ENCODE measurements at places on chromosomes 2 and 18.

- DNase-seq = no peak
These were observed 61.2 kb upstream of the GPC1 start for GRCh38 chr2:240374085-240374907.

DNA sequence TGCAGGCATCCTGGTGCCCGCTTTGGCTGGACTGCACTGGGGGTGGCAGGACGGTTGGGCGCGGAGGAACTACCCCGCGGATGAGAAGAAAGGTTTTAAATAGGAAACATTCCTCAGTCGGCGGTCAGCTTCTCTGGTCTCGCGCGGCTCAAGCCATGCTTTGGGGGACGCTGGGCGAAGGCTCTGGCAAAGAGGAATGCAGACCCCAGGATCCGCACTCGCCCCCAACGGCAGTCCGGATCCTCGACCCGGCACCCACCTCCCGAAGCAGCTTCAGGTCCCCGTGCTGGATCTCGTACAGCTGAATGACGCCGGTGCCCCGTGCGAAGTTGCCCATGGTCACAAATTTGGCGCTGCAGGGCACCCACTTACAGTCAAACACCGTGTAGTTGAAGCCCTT, 686 bp upstream of the PNO1 start:
- DNase-seq = no peak

DNA sequence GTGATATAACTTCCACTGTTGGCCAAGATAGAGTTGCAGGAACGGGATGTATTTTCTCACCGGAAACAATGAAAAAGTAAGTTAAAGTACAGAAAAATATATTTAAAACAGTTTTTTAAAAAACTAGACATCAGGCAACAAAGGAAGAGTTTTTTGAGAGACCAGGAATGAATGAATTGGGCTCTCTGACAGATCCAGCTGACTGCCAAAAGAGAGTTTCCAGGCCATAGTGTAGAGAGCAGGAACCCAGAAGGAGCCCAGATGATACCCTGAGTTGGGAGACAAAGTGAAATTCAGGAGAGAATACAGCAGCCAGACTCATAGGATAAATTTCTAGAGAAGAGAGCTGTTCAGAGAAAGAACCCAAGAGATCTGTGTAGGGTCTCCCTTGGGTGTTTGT, 362.6 kb upstream of the SMIM21 start:
- no peak for DNase-seq

DNA sequence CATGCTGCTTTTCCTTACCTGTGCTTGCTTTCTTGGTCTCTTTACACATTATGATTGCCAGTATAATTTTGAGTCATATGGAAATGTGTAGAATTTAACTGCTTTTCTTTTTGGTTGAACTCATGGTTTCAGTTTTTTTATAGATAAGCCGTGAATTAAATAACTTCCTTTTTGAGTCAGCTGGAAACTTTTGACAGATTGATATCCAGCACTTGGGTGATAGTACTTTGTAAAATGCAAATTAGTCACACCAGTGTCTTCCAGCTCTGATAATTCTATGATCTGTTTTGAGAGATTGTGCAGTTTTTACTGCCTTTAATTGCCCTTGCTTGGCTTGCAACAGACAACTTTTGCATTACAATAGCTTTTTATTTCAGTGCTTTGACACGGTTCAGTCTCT, 86.4 kb downstream of the NCOA1 start:
- DNase-seq = no peak

GRCh38 chr2:234278556-234279255, 218.2 kb downstream of the ARL4C start:
- no peak for DNase-seq

DNA sequence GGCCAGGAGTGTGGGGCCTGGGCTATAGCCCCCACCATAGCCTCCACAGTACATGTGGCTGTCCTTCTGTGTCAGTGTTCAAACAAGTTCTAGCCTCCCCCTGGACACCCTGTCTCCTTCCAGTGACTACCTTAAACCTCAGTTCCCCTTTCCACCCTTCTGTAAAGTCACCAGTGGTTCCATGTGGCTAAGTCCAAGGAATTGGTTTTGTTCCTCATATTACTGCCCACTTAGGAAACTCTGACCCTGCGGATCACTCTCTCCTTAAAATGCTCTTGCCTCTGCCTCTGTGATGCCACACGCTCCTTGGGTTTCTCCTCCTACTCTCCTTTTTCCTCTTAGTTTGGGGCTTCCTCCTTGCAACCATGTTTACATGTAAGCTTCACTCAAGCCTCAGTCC, 27.8 kb upstream of the REL start:
- DNase-seq = no peak

- DNase-seq = no peak
These were observed 68.3 kb upstream of the RND3 start for GRCh38 chr2:150555611-150556356.

DNA sequence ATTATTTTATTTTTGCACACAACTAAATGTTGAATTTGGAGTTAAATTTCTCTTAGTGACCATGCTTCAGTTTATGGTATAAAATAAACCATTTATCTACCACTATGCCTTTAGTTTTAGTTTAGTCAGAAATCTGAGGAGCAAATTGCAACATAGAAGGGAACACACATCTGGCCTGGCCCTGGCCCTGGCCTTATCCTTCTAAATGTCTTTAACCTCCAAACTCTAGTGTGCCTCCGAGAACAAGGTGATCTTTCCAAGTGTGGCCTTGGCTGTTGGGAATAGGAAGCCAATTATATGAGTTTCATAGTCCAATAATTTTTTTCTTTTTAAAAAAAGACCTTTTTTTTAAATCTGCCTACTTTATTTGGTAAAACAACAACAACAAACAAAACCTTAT, 31.8 kb upstream of the GREB1L start:
- DNase-seq = no peak

GRCh38 chr2:30802611-30803010, 4.6 kb downstream of the CAPN13 start:
- DNase-seq = no peak

DNA sequence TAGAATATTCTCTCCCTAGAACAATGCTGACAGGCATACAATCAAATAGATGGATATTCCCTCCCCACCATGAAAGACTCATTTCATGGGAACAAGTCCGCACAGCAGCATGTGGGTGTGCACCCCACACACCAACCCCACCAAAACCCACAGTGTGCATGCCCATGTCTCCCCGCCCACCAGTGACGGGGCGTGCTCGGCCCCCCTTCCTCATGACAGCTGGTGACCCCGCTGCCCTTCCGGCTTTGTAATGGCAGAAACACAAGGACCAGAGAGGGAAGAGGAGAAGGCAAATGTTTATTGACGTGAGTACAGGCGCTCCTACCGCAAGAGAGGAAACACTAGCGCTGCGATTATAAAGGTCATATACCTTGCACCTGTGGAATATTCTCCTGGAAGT, 30.8 kb upstream of the ODC1 start:
- DNase-seq = no peak

- no peak for DNase-seq
These were observed 19.5 kb upstream of the BOK start for GRCh38 chr2:241538838-241539615.

DNA sequence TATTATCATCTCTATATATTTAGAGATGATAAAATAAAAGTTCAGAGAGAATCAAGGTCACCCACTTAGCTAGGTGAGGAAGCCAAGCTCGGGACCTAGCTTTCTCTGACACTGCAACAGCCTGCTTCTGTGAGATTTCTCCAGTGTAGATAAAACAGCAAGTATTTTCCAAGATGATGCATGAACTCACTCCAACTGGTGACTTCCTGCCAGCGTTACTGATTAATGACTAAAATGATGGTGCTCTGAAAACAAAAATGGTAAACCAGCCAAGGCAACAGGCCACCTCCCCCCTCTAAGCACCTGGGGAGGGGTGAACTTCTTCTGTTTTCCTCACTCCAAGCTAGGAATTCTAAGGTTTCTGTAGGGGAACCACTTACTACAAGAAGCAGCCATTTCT, 510.2 kb upstream of the ID2 start:
- no peak for DNase-seq

DNA sequence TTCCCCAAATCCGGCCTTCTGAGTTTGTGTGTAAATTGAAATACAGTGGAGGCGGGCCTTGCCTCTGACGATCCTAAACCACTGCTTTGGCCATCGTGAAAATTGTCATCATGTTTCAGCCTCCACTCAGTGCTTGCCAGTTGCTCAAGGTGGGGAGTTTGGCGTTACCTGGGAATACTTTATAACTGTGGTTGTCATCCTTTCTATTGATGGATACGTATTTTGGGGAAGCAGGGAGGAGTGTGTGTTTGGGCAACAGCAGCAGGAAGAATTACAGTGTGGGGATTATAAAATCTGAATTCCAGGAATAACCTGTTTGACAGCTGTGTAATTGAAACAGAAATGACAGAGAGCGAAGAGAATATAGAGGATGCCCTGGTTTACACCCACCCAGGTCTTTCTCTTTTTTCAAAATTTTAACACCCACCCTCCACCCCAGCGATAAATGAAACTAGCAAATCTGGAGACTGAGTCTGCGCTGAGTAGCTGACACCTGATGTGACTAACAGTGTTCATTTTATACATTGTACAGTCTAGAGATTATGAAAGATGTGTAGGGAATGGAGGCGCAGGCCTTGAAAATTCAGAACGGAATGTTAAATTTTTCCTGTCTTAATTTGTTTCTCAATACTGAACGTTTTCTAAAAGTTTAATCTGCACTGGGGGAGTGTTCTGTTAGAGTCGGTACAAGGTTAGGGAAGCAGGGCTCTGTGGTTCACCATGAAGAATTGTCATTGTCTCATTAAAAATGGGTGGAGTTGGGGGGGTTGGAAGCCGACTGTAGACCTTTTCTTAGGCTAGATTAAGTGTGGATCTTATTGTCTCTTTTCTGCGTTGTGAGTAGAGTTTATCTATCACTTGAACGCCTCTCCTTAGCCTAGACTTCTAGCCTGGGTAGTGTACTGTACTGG, 1.6 kb downstream of the MAP4K4 start:
- no peak for DNase-seq

DNA sequence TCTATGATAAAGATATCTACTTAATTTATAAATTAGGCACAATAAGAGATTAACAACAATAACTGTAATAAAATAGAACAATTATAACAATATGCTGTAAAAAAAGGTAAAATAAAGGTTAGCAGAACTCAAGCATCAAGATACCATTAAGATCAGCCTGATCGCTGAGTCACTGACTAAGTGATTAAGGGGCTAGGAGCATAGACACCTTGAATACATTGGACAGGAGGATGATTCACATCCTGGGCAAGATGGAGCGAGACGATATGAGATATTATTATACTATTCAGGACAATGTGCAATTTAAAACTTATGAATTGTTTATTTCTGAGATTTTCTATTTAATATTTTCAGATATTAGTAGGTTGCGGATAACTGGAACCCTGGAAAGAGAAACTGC, 1277.8 kb upstream of the ZEB2 start:
- no peak for DNase-seq

GRCh38 chr2:204202253-204202652, 265.7 kb downstream of the ICOS start:
- no peak for DNase-seq

DNA sequence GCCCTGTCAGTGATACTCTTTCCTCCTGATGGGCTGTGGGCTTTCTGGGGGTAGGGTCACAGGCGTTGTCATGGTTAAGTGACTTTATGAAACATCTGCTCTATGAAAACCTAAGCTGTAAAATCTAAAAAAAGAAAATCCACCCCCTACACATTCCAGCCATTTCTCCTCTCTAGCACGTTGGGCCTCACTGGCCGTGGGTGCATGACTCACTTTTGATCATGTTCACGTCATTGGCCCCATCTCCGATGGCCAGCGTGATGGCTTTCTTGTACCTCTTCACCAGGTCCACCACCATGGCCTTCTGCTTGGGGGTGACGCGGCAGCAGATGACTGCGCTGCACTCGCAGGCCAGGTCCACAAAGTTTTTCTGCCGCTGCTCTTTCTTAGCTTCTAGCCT, 39.3 kb upstream of the NARS1 start:
- DNase-seq = no peak

DNA sequence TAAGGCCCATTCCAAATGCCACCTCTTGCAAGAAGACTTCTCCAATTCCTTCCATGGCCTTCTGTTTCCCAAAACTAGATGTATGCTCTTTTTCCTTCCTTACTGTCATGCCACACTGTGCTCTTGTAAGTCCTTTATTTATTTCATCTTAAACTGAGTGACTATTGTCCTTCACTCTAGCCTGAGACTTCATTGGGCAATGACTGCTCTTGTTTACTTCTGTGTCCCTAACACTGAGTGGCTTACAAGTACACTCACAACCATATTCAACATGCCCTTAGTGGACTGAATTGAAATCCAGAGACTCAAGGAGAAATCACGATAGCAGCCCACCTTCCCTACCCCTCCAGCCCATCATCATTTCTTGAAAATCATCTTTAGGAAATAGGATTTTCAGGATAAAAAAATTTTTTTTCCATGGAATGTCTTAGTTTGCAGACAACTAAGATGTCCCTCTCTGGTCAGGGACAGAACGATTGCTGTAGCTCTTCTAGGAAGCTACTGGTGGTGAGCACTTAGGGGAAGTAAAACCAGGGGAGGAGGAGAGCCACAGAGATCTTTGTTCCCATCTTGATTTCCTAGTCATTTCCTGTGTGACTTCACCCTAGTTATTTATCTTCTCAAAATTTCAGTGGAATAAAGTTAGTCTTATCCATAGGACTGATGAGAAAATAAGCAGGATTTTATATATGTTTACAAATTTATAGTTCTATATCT, 80.7 kb downstream of the CYRIA start:
- no peak for DNase-seq

DNA sequence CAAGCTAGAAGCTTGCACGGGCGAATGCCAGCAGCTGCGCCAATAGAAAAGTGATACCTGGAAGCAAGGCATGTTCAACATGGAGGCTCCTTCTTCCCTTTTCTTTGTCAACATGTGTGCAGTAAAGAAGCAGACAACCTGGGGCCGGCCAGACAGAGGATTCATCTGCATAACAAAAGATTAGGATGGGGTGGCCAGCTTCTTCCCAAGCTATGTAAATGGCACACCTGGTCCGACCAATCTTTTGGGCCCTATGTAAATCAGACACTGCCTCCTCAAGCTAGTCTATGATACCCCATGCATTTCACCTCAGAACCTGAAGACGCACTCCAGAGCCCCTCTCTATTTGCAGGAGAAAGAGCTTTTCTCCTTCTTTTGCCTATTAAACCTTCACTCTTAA, 66.4 kb upstream of the TGFA start:
- no peak for DNase-seq

DNA sequence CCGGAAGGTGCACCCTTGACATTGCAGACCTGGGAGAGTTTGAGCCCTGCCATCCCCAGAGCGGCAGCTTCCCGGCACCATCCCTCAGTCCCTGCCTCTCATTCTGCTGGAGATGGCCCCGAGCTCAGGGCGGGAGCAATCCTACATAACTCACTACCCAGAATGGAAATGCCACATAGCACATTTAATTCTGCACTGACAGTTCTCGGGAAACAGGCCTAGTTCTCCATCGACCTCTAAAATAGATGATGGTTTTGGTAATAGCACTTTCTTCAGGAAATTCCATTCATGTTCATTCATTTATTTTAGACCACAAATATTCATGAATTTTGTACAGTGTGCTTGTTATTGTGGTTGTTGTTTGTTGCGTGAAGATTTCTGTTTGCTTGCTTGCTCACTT, 92.9 kb upstream of the SLC14A2 start:
- no peak for DNase-seq

DNA sequence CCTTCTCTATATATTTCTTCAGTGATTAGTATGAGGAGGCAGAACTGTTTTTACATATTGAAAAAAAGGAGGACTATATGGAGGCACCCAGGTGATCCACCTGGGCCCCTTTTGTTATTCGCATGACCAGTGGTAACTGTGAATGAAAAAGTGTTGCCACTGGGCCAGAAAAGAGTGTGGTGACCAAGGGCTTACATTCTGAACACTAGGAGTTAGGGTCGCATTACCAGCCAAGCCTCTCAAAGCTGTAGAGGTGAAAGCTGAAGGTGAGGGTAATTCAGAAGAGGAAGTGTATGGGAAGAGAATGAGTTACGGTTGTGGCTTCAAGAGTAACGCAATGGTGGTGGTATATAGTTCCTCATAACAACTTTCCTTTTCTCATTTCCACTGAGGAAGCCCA, 487.6 kb downstream of the TMEM182 start:
- no peak for DNase-seq
